ENCODE measurements at places on chromosomes 11 and 22. TPM values are rescaled to one million over a fixed set of nuclear protein-coding genes. Genes with fewer than 3 reads are reported as not detected.

Gene OR8B2
- total RNA-seq, result not detected

Gene FAU
- 1,049 TPM for total RNA-seq

Gene PVALB
- not detected for total RNA-seq

DNA sequence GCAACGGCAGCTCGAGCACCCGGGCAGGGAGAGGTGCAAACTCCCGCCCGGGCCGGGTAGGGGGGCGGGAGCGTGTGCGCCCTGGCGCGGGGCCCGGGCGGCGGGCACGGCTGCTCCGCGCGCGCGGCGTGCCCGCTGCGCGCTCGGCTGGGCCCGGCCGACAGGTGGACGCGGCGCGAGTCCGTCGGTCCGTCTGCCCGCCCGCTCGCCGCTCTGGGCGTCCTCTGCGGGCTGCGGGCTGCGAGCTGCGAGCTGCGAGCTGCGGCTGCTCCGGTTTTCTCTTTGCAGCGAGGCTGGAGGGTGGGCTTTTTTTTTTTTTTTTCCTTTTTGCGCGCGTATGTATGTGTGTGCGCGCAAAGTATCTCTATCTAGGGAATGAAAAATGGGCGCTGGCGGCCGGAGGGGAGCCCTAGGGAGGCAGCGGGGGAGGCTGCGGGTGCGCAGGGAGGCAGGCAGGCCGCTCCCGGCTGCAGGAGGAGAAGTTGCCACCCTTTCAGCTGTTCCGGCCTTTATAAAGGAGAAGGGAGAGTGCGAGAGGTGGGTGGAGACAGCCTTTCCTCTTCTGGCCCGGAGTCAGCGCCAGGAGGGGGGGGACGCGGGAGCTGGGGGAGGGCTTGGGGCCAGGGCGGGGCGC is at the start of gene PDGFB:
TSS of gene PDGFB (minus strand) at position 487 of the 634 bp plus-strand sequence. CDS start 1,019 bp downstream, outside the sequence.
- peaks cover 41% of the 10 kb centered on the region for H3K27me3 ChIP-seq
- H3K4me3 ChIP-seq, result peak within 1 kb of the TSS; percentile 71

- H3K4me1 ChIP-seq, result peaks cover 22% of the 10 kb centered on the region
- peak overlapping the region; percentile 75 for H3K4me3 ChIP-seq
- H3K27ac ChIP-seq, result peak overlapping the region; percentile 14
Observed at GRCh38 chr11:46916286-46917108, 1.9 kb downstream of the LRP4 start.

- no peak overlapping the region for H3K27ac ChIP-seq
- peaks cover 41% of the 10 kb centered on the region for H3K4me1 ChIP-seq
- no peaks in the 10 kb centered on the region for H3K27me3 ChIP-seq
Observed at GRCh38 chr22:25162561-25162960, 37.1 kb upstream of the CRYBB3 start.

DNA sequence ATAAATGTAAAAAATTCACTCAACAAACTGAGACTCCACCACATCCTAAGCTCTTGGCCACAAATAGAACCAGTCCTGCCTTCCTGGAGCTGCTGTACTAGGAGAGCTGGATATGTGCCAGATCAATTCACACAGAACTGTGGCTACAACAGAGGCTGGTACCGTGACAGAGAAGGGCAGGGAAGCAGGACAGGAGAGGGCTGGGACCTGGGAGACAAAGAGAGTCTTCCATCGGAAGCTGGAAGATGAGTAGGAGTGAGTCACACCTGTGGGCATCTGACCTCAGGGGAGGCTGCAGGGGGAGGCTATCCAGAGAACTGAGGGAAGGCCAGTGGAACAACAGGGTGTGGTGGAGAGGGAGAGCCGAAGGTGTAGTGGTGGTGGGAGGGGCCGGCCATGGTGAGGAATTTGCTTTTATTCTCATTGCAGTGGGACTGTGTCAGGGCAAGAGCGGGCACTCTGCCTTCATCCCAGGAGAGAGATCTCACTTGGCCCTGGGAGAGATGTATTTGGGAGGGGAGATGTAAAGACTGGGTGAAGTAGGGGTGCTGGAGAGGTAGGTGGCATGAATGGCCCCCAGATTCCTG is 1.9 kb upstream of the LTBP3 start:
- peak overlapping the region; percentile 59 for H3K27ac ChIP-seq
- H3K27me3 ChIP-seq, result no peaks in the 10 kb centered on the region
- peaks cover 45% of the 10 kb centered on the region for H3K4me1 ChIP-seq
- DNase-seq, result peak; percentile 85

GRCh38 chr22:44759430-44760310 is 7.3 kb downstream of the ARHGAP8 start:
- peaks cover 16% of the 10 kb centered on the region for H3K4me1 ChIP-seq
- no peaks in the 10 kb centered on the region for H3K27me3 ChIP-seq
- H3K4me3 ChIP-seq, result no peak overlapping the region
- DNase-seq, result no peak
- no peak overlapping the region for H3K27ac ChIP-seq
- H3K36me3 ChIP-seq, result no peaks in the 10 kb centered on the region

DNA sequence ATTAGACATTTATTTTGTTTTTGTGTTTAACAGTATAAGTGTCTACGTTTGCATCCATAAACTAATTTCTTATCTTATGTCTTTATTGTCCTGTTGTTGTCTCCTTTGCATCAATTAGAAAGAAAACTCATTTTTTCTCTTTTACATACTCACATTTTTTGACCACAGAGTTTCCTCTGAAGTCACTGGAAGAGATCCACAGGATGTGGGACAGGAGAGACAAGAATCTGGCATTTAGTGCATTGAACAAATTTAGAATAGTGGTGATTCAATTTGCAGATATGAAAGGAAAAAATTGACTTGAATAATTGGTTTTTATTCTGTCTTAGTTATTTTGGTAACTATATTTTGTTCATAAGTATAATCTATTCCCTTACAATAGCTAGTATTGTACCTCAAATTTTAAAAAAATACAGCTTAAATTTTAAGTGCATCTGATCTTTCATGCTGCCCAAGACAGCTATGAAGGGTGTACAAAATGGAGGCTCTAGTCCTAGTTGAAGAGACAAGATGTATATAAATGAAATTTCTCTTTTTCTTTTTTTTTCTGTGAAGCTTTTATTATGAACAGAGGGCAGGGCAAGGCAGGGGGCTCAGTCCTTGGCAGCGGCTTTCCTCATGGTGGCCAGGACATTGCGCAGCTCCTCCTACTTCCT is 24.4 kb downstream of the HORMAD2 start:
- H3K36me3 ChIP-seq, result peaks cover 4% of the 10 kb centered on the region
- no peak for DNase-seq
- H3K27ac ChIP-seq, result no peak overlapping the region
- H3K27me3 ChIP-seq, result no peaks in the 10 kb centered on the region
- H3K4me3 ChIP-seq, result no peak overlapping the region

DNA sequence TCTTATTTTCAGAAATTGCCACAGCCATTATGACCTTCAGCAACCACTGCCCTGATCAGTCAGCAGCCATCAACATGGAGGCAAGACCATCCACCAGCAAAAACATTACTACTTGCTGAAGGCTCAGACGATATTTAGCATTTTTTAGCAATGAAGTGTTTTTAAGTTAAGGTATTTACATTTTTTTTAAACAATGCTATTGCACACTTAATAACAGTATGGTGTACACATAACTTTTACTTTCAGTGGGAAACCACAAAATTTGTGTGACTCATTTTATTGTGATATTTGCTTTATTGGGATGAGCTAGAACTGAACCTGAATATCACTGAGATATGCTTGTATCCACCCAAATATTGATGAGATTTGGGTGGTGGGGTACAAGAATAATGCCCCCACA is 110.9 kb downstream of the TSPAN18 start:
- H3K4me1 ChIP-seq, result no peaks in the 10 kb centered on the region
- H3K4me3 ChIP-seq, result no peak overlapping the region
- peaks cover 48% of the 10 kb centered on the region for H3K27me3 ChIP-seq
- no peak overlapping the region for H3K27ac ChIP-seq

- H3K4me1 ChIP-seq, result no peaks in the 10 kb centered on the region
- H3K36me3 ChIP-seq, result no peaks in the 10 kb centered on the region
- no peak overlapping the region for H3K4me3 ChIP-seq
- H3K27me3 ChIP-seq, result no peaks in the 10 kb centered on the region
- no peak for DNase-seq
- no peak overlapping the region for H3K27ac ChIP-seq
Observed at GRCh38 chr11:125210066-125210465, 45.5 kb downstream of the PKNOX2 start.

GRCh38 chr22:40263191-40263590 is 83.1 kb upstream of the ADSL start:
- no peak overlapping the region for H3K4me3 ChIP-seq
- no peak for DNase-seq
- no peaks in the 10 kb centered on the region for H3K27me3 ChIP-seq
- no peak overlapping the region for H3K27ac ChIP-seq
- peaks cover 61% of the 10 kb centered on the region for H3K36me3 ChIP-seq

- H3K27ac ChIP-seq, result no peak overlapping the region
- DNase-seq, result no peak
- no peaks in the 10 kb centered on the region for H3K27me3 ChIP-seq
- H3K36me3 ChIP-seq, result no peaks in the 10 kb centered on the region
Observed at GRCh38 chr11:79671401-79671800, 230.6 kb upstream of the TENM4 start.

Measured in MCF 10A (cell line).